Naive thymus-derived CD4-positive, alpha-beta T cell (primary cell): ENCODE measurements at places on chromosomes 16 and 17. TPM values are rescaled to one million over a fixed set of nuclear protein-coding genes. Genes with fewer than 3 reads are reported as not detected.

The KRTAP16-1 gene
- 0.19 TPM for polyA plus RNA-seq

The INPP5K gene
- polyA plus RNA-seq: 72.9 TPM

The PNMT gene
- polyA plus RNA-seq: 0.48 TPM

The BAIAP3 gene
- 1.3 TPM for polyA plus RNA-seq

The ST6GALNAC2 gene
- polyA plus RNA-seq: not detected

The C16orf86 gene
- 3.5 TPM for polyA plus RNA-seq

The SP2 gene
- 15.6 TPM for polyA plus RNA-seq

- no peak for DNase-seq
Measured at GRCh38 chr17:45115871-45116270, 16.4 kb downstream of the PLCD3 start.

DNA sequence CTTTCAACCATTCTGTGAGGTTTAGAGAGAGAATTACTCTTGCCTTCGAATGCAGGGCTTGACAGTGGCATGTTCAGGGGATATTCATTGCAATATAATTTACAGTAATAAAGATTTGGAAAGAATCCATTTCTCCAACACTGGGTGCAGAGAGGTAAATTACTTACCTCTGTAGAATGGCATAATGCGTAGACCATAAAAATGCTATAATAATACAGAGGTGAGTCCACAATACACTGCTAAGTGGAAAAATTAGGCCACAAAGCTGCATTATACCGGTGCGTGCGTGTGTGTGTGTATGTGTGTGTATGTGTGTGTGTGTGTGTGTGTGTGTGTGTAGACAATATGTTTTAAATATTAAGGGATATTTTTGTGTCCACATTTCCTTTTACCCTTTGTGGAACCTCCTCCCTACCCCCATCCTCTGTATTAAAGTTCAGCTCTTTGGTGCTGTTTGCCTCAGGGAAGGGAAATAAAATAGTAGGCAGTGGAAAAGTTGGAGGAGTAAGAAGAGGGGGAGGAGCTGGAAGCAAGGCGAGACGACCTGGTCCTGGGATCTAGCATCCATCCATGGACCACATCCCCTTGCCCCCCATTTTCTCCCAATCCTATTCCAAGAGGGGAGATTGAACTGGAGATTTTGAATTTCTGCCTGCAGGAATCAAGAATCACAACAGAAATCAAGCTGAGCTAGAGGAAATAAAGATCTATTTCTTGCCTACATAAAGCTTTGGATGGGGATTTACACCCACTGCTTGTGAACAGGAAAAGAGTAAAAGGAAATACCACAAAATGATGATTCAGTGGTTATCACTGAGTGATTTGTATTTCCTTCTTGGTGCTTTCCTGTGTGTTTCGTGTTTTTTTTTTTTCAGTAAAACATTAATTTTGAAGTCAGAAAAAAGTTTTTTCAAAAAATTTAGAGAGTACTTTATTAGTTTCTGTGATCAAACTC lies 124.8 kb downstream of the RGS9 start:
- DNase-seq: no peak

DNA sequence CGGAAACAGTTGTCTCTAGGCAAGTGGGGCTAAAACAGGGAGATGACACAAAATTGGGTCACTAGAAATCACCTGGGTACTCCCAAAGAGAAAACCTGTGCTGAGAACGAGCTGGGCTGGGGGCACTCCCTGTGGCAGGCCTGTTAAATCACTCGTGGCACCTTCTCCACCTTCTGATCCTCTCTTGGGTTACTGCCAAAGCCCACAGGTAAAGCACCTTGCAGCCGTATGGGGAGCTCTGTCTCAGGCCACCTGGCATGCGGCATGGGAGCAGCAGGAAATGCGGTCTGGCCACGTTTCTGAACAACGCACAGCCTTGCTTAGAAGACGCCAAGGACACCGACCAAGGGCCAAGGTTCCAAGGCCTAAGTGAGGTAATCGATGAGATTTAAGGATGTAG lies 21.5 kb upstream of the ICAM2 start:
- no peak for DNase-seq

DNA sequence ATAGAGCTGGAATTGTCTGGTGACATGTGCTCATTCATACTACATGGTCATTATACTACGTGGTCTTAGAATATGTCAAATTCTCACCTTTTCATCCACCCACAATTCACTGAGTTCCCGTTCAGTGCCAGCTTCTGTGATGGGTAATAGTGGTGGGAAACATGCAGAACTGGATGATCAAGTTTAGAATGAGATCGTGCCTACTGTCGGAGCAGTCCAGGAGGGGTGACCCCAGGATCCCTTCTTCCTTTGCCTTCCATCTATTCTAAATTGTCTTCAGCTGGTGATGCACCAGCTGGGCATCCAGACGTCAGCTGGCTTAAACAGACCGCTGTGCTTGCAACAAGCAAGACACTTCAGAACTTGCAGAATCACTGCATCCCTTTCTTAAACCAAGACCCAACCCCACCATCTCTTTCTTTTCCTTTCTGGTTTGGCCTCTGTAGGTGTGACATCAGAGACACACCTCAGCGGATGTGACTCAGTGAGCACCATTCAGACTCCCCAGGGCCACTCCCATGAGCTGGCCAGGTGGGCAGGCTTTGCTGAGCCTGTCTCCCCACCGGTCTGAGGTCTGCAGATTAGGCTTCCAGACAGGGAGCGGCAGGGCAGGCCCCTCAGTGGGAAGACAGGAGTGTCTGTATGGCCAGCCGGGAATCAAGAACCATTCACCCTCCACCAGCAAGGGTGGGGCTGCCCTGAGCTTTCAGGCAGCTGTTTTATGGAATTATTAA lies 18.1 kb downstream of the C17orf100 start:
- no peak for DNase-seq

GRCh38 chr17:57602896-57603295 lies 142.2 kb downstream of the CCDC182 start:
- no peak for DNase-seq

DNA sequence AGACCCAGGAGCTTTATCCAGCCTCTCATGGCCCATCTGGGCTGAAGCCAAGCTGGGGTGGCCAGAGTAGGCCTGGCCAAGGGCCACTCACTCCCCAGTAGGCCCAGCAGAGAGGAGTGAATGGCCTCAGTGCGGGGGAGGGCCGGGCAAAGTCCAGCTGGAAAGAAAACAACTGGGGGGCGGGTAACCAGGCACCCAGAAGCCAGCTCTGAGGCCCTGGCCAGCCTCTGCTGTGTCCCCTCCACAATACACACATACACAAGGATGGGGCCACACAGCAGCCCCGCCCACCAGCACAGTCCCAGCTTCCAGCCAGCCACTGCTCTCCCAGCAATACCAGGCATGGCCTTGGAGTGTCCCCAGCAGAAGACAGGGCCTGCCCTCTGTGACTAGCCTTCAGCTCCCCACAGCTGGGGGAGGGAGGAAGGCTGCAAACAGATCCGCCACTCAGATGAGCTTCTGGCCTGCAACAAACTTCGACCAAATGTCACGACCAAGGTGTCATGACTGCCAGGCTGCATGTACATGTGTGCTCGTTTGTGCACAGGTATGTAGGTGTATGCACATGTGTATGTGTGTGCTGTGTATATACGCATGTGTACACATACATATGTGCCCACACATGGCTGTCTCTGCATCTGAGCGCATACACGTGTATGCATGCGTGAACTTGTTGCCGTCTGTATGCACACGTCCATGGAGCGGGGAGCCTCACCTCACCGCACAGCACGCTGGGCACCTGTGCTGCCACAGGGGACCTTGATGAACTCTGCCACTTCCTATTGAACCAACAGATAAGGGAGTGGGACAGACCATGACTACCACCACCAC lies 5.0 kb downstream of the CARHSP1 start:
- no peak for DNase-seq

DNA sequence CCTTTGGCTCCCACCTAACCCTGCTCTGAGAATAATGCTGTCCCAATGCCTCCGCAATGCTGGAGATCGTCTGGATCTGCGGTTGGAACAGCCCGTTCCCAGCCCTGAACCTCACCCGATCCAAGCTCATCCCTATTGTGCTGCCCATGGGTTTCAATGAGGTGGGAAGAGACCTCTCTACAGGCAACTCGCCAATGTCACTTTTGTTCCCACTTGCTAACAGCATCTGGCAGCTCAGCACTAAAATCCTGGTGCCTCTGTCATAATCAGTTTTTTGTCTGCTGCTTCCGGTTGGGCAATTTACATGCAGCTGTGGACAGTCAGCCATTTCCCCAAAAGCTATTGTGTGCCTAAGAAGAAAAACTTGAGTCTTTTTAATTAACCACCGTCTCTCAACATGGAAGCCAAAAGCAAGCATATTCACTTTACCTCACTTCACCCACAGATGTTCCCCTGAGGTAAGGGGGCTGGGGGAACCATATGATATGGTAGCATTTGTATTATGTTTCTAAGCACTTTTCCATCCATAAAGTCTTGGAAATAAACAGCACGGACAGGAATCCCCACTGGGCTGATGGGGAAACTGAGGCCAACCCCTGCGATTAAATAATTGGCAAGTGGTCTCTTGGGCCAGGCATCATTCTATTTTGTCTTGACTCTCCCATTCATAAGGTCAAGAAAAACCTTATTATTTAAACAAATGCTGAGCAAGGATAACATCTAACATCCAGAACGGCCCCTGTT lies 159.2 kb upstream of the CDH5 start:
- no peak for DNase-seq

DNA sequence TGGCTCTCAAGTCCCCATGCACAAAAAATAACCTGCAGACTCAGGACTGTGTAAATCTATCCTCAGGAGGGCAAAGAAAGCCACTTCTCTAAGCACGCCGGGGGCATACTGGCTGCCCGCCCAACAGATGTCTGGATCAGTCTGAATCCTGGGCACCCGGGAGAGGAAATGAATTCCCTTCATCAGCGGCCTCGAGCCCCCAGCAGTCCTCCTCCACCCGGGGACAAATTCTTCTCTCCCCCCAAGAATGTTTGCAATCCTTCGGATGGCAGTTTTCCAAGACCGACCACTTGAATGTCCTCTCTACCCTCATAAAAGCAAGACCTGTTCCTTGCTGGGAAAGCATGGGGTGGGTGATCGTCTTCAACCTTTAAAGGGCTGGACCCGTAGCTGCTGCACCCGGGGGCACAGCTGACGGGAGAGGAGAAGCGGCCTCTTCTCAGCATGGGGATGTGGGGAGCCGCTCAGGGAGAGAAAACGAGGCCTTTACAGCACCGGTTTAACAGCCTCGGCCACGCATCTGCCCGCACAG lies 9.4 kb upstream of the MAP2K3 start:
- DNase-seq: no peak

DNA sequence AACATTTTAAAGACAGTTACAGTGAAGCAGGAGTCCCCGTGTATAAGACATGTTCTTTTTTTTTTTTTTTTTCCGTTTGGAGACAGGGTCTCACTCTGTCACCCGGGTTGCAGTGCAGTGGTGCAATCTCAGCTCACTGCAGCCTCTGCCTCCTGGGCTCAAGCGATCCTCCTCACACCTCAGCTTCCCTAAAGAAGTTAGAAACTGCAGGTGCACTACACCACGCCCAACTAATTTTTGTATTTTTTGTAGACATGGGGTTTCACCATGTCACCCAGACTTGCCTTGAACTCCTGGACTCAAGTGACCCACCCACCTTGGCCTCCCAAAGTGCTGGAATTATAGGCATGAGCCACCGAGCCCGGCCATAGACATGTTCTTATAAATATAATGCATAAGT lies 3.0 kb downstream of the EVI2B start:
- DNase-seq: no peak

- no peak for DNase-seq
Measured at GRCh38 chr17:13746404-13746803, 144.7 kb upstream of the HS3ST3A1 start.

DNA sequence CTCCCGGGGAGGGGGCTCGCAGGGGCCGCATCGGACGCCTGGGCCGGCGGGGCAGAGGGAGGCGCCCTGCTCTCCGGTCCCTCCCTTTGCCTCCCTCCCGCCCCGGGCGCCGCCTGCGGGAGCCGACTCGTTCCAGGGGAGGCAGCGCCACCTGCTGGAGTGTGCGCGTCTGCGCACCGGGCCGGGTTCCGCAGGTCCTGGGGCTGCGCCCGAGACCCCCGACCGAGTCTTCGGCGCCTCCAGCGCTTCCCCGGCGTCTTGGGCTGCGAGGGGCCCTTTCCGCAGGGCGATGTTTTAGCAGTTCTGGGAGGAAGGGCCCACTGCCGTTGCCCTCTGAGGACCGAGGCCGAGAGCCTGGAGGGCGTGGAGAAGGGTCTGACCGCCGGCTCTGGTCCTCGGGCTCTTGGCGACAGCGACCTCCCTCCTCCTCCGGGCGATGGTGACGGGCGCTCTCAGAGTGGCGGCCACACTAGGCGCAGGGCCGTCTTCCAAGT lies 106.3 kb downstream of the SEC14L1 start:
- peak; percentile 73 for DNase-seq

- no peak for DNase-seq
Measured at GRCh38 chr16:1511662-1512569, 18.8 kb downstream of the TELO2 start.

GRCh38 chr17:19269106-19269505 lies 31.9 kb downstream of the EPN2 start:
- no peak for DNase-seq

DNA sequence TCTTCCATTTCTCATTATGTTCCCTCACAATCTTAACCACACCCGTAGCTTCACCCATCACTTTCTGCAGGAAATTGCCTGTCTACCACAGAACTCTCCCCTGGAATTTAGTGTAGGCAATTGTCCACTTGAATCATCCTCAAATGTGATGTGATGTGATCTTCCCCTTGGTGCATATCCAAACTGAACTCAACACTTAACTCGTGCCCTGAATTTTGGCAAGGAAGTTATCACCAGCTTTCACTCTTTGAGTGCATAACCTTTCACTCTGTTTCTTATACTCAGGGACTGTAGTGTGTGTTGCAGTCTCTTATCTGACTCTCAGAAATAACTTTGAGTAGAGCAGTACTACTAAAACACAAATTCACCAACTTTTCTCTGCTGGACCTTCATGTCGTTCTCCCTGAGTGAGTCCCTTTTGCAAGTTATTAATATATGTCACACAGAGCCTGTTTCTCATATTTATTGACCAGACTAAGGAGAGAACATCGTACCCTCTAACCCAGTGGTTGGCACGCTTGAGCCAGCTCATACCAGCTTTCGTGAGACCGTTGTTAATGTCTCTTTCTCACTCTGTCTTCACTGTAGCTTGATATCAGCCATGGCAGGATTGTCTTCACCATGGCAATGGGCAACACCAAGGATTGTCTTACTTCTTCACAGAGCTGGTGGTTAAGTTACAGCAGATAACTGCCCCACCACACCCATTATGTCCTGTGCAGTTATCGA lies 558.9 kb upstream of the HSBP1 start:
- DNase-seq: no peak

DNA sequence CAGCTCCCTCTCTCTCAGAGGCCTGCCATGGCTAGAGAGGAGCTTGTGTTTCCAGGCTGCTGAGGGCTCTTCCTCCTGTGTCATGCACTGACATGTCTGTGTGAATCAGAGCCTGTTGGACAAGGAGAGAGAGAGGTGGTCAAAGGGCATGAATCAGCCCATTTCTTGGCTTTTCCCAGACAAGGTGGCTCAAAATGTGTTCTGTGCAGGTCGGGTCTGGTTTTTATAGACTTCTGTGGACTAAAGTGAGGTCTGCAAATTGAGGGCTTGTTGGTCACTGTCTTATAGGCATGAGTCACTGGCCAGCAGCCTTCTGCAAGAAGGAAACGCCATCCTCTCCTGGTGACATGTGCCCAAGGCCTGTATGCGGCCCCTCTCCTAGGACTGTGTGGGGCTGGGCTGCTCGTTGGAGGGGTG lies 97.9 kb downstream of the FOXL1 start:
- no peak for DNase-seq
